ENCODE measurements at places on chromosomes 2 and 18.
A peak's percentile ranks its signal among the peaks of the same experiment; 100 is the strongest.

- no peaks in the 10 kb centered on the region for H3K36me3 ChIP-seq
- DNase-seq = no peak
- H3K27ac ChIP-seq = no peak overlapping the region
- no peak overlapping the region for H3K4me3 ChIP-seq
Observed at GRCh38 chr2:69080071-69080470, 67.1 kb downstream of the ANTXR1 start.

DNA sequence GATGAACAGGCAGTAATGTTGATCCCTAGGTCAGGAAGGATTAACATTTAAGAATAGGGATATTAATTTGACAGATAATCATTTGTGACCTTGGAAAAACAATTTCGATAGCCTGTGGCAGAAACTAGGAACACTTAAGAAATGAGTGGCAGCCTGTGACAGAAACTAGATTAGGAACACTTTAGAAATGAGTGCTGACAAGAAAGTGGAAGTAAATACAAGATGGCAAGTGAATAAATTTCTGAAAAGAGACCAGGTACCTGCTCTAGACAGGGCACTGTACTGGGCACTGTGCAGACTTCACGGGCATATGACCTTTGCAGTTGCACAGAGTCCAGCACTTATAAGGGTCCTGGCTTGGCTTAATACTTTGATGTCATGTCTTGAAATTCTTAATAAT is 5.5 kb upstream of the HNRNPA3 start:
- H3K27me3 ChIP-seq = no peaks in the 10 kb centered on the region
- H3K4me3 ChIP-seq = no peak overlapping the region
- H3K4me1 ChIP-seq = peaks cover 3% of the 10 kb centered on the region
- H3K36me3 ChIP-seq = no peaks in the 10 kb centered on the region

GRCh38 chr2:156505696-156506095 is 69.5 kb downstream of the GPD2 start:
- no peak for DNase-seq
- H3K27me3 ChIP-seq = no peaks in the 10 kb centered on the region
- peaks cover 6% of the 10 kb centered on the region for H3K36me3 ChIP-seq
- H3K27ac ChIP-seq = peak overlapping the region; percentile 14
- H3K4me3 ChIP-seq = no peak overlapping the region

- peaks cover 17% of the 10 kb centered on the region for H3K4me1 ChIP-seq
- H3K4me3 ChIP-seq = no peak overlapping the region
- H3K27me3 ChIP-seq = no peaks in the 10 kb centered on the region
- no peak overlapping the region for H3K27ac ChIP-seq
Observed at GRCh38 chr2:143586119-143586518, 456.9 kb downstream of the ARHGAP15 start.

GRCh38 chr18:45122506-45122905 is 441.8 kb downstream of the SETBP1 start:
- no peaks in the 10 kb centered on the region for H3K36me3 ChIP-seq
- peaks cover 4% of the 10 kb centered on the region for H3K4me1 ChIP-seq
- DNase-seq = no peak
- H3K27ac ChIP-seq = no peak overlapping the region

DNA sequence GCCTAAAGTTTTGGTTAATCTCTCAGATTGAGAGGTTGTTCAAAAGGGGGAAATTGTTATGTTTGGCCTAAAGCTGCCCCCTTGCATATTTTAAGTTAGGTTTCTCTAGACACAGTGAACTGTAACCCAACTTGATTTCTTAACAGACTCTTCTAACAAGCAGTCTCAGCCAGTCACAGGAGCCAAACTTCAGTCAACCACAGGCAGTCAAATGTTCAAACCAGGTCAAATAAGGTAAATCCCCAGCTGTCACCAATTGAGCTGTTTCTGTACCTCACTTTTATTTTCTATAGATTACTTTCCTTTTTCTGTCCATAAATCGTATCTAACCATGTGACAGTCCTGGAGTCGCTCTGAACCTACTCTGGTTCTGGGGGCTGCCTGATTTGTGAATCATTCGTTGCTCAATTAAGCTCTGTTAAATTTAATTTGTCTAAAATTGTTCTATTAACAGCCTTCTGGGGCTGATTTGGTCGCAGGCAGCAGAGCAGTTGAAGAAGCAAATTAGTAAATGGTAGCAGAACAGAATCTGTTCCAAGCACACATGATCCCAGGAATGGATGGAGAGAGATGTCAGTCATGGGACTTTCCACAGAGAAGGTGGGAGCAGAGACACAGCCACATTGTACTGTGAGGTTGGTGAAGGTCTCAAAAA is 16.4 kb upstream of the NFU1 start:
- H3K36me3 ChIP-seq = no peaks in the 10 kb centered on the region
- H3K4me3 ChIP-seq = no peak overlapping the region

DNA sequence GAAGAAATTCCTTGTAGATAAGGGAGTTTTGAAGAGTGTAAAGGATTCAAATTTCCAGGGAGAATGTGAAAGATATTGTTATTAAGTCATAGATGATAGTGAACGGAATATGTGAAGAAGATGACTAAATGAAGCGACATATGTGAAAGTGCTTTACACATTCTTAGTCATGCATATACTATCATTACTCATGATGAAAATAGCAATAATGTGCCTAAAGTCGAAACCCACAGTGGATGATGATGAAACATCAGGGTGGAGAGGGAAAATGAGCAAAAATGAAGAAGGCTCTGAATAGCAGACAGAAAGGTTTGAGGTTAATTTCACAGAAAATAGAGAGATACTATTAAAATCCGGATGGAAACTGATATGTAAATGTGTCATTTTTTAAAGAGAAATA is 1237.1 kb downstream of the LRP1B start:
- no peaks in the 10 kb centered on the region for H3K36me3 ChIP-seq
- H3K4me3 ChIP-seq = no peak overlapping the region
- no peaks in the 10 kb centered on the region for H3K27me3 ChIP-seq
- no peak for DNase-seq
- no peaks in the 10 kb centered on the region for H3K4me1 ChIP-seq
- H3K27ac ChIP-seq = no peak overlapping the region

GRCh38 chr2:222613715-222614331 is 42.1 kb downstream of the FARSB start:
- no peaks in the 10 kb centered on the region for H3K4me1 ChIP-seq
- peaks cover 11% of the 10 kb centered on the region for H3K36me3 ChIP-seq
- DNase-seq = peak; percentile 11
- H3K4me3 ChIP-seq = no peak overlapping the region
- no peak overlapping the region for H3K27ac ChIP-seq

GRCh38 chr2:3960106-3960505 is 256.7 kb downstream of the DCDC2C start:
- no peaks in the 10 kb centered on the region for H3K27me3 ChIP-seq
- H3K27ac ChIP-seq = no peak overlapping the region
- no peak overlapping the region for H3K4me3 ChIP-seq
- H3K4me1 ChIP-seq = no peaks in the 10 kb centered on the region
- H3K36me3 ChIP-seq = no peaks in the 10 kb centered on the region
- DNase-seq = no peak

GRCh38 chr2:216698895-216699294 is 3.5 kb upstream of the IGFBP5 start:
- H3K4me3 ChIP-seq = no peak overlapping the region
- H3K36me3 ChIP-seq = no peaks in the 10 kb centered on the region
- peaks cover 4% of the 10 kb centered on the region for H3K4me1 ChIP-seq

- no peaks in the 10 kb centered on the region for H3K36me3 ChIP-seq
- H3K4me1 ChIP-seq = no peaks in the 10 kb centered on the region
- H3K4me3 ChIP-seq = no peak overlapping the region
- H3K27me3 ChIP-seq = peaks cover 3% of the 10 kb centered on the region
- no peak for DNase-seq
Observed at GRCh38 chr2:176702131-176702530, 432.9 kb downstream of the MTX2 start.

GRCh38 chr2:75162897-75163296 is 36.4 kb downstream of the TACR1 start:
- H3K4me1 ChIP-seq = no peaks in the 10 kb centered on the region
- no peak overlapping the region for H3K27ac ChIP-seq
- no peaks in the 10 kb centered on the region for H3K27me3 ChIP-seq
- no peaks in the 10 kb centered on the region for H3K36me3 ChIP-seq

GRCh38 chr2:74690571-74690970 is 36.5 kb downstream of the SEMA4F start:
- peak; percentile 48 for DNase-seq
- H3K27ac ChIP-seq = no peak overlapping the region
- peaks cover 3% of the 10 kb centered on the region for H3K36me3 ChIP-seq
- H3K27me3 ChIP-seq = peaks cover 5% of the 10 kb centered on the region

DNA sequence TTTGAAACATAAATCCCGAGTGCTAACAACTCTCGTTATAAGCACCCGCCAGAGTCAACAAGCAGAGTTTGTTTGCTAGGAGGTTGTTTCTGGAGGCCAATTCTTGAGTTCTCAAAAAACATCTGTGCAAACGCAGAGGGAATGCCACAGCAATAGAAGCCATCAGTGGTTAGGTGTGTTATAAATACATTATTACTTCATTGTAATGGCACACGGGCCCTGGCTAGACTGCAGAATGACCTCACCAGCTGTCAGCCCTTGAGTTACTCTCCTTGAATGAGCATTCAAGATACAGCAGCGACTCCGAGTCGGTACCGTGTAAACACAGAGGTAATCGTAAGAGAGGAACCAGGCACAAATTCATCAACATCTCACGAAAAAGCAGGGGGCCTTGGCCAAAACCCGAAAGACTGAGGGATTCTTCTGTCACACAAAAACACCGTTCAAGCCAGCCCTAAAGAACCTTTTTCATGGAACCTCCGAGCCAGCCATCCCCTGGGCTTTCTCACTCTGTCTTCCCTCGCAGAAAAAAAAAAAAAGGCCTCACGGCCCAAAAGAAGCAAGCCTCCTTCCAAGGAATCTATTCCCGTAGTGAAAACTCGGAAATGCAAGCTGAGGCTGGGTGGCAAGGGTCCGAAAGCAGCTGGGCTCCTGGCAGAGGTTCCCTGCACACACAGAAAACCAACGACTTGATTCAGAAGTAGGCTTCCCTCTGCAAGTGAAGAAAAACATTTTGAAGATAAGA is 133.7 kb upstream of the MEIS1 start:
- DNase-seq = no peak
- peaks cover 9% of the 10 kb centered on the region for H3K27me3 ChIP-seq
- no peak overlapping the region for H3K4me3 ChIP-seq
- no peaks in the 10 kb centered on the region for H3K4me1 ChIP-seq

DNA sequence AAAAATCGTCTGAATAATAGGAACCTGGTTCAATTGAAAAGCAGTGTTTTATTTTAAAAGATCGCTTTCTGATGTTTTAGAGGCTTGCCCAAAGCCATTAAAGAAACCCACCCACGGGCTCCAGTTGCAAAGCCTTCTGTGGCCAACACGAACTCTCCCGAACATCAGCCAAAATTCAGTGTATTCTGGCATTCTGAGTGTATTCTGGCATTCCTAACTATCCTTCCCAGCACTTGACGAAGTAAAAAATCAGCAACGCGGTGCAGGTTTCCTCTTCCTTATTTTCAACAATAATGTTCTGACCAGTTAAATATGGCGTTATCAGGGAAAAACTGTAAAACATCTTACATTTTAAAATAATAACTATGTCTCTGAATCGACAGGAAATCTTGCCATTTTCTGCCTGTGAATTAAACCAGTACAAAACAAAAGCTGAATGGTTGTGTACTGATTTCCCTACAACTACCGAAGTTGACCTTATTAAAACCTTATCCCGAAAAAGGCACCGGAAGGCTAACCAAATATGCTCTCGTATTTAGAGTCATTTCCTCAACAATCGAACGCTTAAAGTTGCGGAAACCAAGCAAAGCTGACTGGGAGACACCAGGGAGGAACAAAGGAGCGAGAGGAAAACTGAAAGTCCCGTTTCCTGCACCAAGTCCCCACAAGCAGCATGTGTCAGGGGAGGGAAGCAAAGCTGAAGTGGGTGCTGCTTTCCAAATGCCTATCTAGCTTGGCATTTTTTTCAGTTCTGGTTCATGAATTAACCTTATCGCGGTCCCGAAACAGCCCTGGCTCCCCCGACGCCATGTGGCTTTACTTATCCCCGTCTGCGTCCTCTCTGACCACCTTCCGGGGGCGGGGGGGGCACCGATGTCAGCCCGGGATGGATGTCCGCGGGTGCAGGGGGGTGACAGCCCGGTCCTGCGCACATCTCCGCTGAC is 44.3 kb downstream of the ZNF516 start:
- DNase-seq = no peak
- H3K27ac ChIP-seq = no peak overlapping the region
- peaks cover 2% of the 10 kb centered on the region for H3K36me3 ChIP-seq
- H3K4me3 ChIP-seq = peak overlapping the region; percentile 85

- no peak overlapping the region for H3K27ac ChIP-seq
- no peak for DNase-seq
- no peaks in the 10 kb centered on the region for H3K4me1 ChIP-seq
- H3K36me3 ChIP-seq = no peaks in the 10 kb centered on the region
Observed at GRCh38 chr18:4843771-4844170, 353.3 kb downstream of the AKAIN1 start.

- no peak overlapping the region for H3K4me3 ChIP-seq
- H3K36me3 ChIP-seq = no peaks in the 10 kb centered on the region
- H3K27me3 ChIP-seq = no peaks in the 10 kb centered on the region
- no peak overlapping the region for H3K27ac ChIP-seq
- H3K4me1 ChIP-seq = no peaks in the 10 kb centered on the region
Observed at GRCh38 chr2:204673877-204674276, 128.6 kb downstream of the PARD3B start.

DNA sequence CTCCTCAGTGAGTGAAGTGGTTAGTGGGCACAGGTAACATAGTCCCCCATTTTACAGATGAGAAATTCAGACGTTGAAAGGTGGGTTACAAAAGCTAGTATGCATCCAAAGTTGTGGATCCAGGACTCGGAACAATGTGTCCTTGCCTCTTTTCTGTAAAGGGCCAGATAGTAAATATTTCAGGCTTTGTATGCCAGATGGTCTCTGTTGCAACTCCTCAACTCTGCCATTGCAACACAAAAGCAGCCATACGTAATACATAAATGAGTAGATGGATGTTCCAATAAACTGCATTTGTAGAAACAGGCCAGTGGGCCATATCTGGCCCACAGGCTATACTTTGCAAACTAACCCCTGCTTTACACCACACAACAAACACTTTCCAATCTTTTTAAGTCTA is 166.6 kb upstream of the PKDCC start:
- H3K36me3 ChIP-seq = no peaks in the 10 kb centered on the region
- no peak overlapping the region for H3K4me3 ChIP-seq
- no peaks in the 10 kb centered on the region for H3K4me1 ChIP-seq

DNA sequence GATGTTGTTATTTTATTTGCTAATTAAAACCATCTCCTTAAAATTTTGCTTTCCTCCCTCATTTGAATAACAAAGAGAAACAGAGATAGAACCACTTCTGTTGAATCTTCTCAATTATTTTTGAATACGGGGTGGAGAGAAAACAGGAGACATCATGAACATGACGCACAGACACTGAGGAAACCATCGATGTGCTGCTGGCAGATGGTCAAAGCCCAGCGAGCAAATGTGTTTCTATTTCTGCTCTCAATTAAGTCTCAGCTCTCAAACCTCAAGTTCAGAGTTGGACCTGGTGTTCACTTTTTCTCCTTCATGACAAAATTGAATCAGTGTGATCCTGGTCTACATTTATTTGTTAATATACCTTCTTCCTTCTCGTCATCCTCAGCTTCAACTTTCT is 36.1 kb upstream of the TWIST2 start:
- peaks cover 8% of the 10 kb centered on the region for H3K27me3 ChIP-seq
- H3K27ac ChIP-seq = no peak overlapping the region
- H3K36me3 ChIP-seq = no peaks in the 10 kb centered on the region
- H3K4me1 ChIP-seq = no peaks in the 10 kb centered on the region

GRCh38 chr2:229313591-229313990 is 42.5 kb upstream of the PID1 start:
- H3K4me1 ChIP-seq = no peaks in the 10 kb centered on the region
- H3K27ac ChIP-seq = no peak overlapping the region
- DNase-seq = no peak
- no peaks in the 10 kb centered on the region for H3K36me3 ChIP-seq
- H3K4me3 ChIP-seq = no peak overlapping the region

Measured in memory B cell (primary cell).